Mucosa of descending colon (tissue), 3 donors: ENCODE measurements at places on chromosomes 1 and 21. TPM values are rescaled to one million over a fixed set of nuclear protein-coding genes. Genes with fewer than 3 reads are reported as not detected.

NBPF3 gene
- 3.4 TPM for total RNA-seq

FMO3 gene
- 0.63 TPM for total RNA-seq

OR2M3 gene
- not detected for total RNA-seq

SHISAL2A gene
- 0.72 TPM for total RNA-seq

PPP1R12B gene
- total RNA-seq, result 80.9 TPM

ARID4B gene
- total RNA-seq, result 25.9 TPM

RCC2 gene
- total RNA-seq, result 73.3 TPM

CD1C gene
- 0.43 TPM for total RNA-seq

ORC1 gene
- 7.6 TPM for total RNA-seq

SLC22A15 gene
- 2.4 TPM for total RNA-seq

VPS45 gene
- 43.4 TPM for total RNA-seq

AADACL4 gene
- not detected for total RNA-seq

LIPI gene
- total RNA-seq, result not detected

FLVCR1 gene
- total RNA-seq, result 12.1 TPM
